ENCODE measurements at places on chromosomes 6 and 20.

DNA sequence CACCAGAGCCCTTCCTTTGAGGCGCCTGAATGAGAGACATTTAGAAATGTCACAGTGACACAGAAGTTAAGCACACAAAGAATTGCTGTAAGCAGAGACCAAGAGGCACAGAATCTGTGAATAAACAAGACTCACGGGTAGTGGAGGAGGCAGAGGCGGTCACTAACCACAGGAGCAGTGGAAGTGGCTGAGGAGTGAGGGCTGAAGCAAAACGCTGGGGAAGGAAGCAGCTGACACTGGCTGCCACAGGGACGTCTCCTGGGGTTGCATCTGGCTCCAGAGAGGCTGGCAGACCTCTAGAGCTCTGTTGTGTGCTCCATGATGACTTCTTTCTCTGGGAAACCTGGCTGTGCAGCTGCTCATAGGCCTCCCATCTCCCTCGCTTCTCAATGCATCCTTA is 65.0 kb upstream of the SLC2A12 start:
- DNase-seq = no peak

- DNase-seq = no peak
Observed at GRCh38 chr20:6074145-6074561, 20.3 kb upstream of the LRRN4 start.

- no peak for DNase-seq
Observed at GRCh38 chr20:53165452-53165851, 193.3 kb downstream of the TSHZ2 start.

- DNase-seq = no peak
Observed at GRCh38 chr6:35318196-35319171, 20.9 kb downstream of the DEF6 start.

DNA sequence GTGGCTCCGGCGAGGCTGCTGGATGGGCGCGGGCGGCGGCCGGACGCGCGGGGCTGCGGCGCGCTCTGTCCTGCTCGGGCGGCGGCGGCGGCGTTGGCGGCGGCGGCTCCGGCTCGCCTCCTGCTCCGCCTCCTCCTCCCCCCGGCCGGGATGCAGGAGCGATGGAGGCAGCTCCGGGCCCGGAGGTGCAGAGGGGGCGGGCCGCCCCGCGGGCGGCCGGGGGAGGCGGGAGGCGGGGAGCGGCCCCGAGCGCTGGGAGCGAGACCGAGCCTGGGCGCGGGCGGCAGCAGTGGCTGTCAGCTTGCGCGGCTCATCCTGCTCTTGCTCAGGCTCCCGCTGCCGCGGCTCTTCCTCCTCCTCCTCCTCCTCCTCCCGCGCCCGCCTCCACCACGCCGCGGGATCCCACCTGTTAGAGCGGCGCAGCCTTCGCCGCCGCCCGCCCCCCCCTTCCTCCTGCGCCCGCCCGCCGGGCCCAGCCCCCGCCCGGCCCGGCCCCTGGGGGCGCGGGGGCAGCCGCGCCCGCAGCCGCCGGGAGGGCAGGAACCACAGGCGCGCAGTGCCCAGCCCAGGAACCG is at the start of gene NOL4L:
Gene NOL4L, minus strand, starts transcription at position 323 of the 575 bp plus-strand sequence. CDS start 443 bp downstream, outside the sequence.
- DNase-seq = no peak

GRCh38 chr6:21022343-21023107 is 488.3 kb downstream of the CDKAL1 start:
- peak; percentile 61 for DNase-seq

DNA sequence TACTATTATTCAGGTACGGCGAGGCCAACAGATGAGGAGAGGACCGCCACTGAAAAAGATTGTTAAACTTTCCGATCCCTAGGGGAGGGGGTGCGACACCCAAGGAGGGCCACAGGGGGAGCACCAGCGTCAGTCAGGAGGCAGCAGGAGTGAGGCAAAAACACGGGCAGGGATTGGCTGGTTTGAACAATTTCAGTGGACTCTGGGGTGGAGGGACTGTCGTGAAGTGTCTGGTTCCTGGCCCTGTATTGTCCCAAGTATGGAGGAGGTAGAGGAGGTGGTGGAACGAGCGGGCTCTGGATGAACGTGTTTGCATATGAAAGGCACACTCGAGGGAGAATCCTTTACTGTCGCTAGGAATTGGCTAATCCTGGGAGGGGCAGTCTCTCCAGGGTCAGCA is 32.5 kb upstream of the MCUR1 start:
- no peak for DNase-seq

DNA sequence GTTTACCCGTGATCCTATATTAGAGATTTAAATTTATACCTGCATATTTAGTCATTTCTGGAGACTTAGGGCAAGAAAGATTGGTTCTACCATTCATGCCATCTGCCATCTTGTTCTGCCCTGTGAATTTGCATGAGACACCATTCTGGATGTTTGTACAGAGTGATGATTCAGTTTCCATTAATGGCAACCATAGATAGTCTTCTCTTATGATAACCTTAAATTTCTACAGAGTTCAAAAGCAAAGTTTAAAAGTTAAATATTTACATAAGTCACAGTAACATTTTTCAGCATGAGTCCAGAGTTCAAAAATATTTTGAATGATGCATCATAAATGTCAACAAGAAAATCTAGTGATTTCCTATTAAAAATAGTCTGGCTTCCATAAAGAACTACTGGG is 23.2 kb downstream of the PLCB1 start:
- DNase-seq = no peak

DNA sequence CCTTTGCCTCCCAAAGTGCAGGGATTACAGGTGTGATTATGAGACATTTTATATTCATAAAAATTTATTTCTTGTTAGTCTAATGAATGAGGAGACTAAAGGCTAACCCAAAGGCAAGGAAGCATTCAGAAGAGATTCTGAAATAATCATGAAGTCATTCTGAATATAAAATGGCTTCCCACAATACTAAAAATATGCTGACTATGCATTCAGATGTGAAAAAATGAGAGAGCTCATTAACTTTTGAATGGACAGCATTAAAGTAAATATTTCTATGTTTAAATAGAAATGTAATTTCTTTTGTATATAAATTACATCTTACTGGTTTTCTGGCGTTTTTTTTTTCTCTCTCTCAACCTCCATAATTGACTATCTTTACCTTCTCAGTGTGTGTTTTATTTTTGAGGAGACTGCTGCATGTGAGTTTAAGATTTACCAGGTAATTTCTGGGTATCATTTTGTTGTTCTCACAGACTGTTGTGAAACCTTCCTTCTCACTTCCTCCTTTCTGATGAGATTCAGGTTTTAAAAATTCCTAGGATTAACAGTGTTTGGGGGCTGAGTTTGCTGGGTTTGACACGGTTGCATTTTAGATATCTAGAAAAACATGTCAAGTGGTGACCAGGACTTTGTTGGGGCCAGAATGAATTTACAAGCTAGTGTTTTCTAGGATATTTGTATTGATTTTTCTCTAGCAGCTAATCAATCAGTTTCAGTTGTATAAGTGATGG is 316.6 kb downstream of the CDKAL1 start:
- no peak for DNase-seq

- no peak for DNase-seq
Observed at GRCh38 chr6:144675231-144675861, 390.2 kb downstream of the UTRN start.

- no peak for DNase-seq
Observed at GRCh38 chr6:111722179-111722731, 116.6 kb upstream of the TRAF3IP2 start.

DNA sequence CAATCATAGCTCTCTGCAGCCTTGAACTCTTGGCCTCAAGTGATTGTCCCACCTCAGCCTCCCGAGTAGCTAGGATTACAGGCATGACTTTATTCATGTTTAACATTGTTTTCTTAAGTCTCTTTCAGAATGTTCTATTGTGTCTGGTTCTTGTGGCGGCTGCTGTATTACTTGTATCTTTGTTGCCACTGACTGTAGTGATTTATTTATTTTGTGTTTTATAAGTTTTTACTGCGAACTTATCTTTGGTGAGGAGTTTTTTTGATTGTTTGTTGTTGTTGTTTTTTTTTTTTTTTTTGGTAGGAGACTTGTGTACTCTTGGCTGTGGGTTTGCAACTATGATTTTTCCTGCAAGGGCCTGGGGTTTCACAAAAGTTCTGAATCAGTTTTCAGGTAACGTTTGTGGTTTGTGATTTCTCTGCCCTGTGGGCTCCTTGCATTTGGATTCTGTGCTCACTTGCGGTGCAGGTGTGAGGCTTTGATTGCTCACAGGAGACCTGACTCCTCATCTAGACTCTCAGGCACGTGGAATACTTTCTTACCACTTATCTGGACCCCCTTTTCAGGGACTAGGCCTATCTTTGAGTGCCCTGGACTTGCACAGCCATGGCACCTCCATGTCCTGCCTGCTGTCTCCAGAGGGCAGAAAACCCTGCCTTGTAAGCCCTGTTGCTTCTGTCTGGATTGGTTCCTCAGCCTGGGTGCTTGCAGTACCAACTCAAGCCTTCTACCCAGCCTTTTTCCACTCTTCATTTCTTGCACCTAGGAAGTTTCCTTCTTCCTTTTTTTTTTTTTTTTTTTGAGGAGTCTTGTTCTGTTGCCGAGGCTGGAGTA is 25.2 kb downstream of the KIF25 start:
- DNase-seq = no peak

DNA sequence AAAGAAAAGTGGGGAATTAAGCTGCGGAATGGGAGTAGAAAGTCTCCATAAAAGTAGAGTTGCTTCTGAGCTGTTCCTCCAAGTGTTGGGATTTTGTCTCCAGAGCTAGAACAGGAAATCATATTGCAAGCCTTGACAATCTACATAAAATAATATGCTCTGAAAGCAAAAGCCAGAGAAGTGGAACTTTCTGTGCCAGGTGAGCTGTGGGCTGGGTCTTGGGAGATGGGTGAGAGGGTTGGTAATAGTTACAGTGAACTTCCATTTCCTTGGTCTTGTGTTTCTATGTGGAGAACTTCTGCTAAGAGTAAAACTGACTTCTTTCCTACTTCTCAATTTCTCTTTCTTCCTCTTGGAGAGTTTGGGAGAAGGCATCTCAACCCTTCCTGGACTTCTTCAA is 6.3 kb upstream of the HMGN4 start:
- no peak for DNase-seq

- no peak for DNase-seq
Observed at GRCh38 chr20:24693466-24694156, 224.2 kb downstream of the SYNDIG1 start.

DNA sequence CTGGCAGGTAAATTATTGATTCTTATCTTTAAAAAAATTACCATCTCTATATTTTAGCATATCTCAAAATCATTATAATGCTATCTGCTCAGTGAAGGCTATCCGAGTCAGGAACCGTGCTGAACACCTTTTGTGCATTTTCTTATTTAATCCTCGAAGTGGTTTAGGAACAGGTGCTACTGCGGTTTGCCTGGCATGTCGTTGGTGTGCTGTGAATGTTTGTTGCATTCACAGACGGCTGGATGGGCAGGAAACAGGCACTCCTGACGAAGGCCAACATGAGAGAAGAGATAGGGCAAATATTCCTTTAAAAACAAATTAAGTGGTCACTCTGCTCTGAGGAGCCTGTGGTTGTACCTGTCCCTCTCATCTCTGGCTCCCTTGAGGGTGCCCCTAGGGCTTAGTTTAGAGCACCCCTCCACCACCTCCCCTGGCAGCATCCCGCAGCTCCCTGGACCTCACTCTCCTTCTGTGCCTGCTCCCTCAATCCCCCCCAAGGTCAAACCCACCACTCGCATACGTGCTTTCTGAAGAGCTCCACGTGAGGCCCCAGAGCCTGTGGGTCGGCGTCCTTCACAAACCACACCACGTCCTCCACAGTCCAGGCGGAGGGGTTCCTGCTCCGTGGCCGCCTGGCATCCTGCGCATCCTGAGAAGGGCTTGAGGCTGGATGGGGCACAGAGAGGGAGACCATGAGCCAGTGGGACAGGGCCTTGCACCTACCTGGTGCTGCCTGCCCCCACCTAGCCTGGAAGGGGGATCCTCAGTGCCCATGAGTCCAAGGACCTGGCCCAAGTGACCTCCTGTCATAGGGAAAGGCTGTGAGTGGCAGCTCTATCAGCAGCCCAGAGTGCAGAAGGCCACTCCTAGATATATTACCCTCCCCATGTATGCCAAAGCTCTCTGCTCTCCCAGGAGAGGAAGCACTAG is 116.5 kb downstream of the SCML4 start:
- no peak for DNase-seq

DNA sequence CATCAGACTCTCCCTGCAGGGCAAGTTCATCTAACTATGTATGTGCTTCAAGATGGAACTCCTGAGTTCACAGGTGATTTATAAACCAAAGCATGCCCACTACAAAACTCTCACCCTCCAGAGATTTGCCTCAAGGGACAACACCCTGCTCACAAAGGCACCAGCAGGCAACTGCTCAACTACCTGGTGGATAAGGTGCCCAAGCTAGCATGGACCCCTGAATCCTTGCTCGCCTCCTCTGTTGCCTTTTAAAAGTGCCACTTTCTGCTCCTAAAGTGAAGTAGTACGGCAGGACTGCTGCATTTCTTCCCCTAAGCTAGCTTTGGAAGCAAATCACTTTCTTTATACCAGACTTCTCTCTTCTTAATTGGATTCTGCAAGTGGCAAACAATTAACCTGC is 1.2 kb downstream of the LPA start:
- no peak for DNase-seq

- no peak for DNase-seq
Observed at GRCh38 chr6:131226459-131227157, 91.3 kb downstream of the AKAP7 start.

- no peak for DNase-seq
Observed at GRCh38 chr20:8912096-8912495, 156.8 kb upstream of the PLCB4 start.

DNA sequence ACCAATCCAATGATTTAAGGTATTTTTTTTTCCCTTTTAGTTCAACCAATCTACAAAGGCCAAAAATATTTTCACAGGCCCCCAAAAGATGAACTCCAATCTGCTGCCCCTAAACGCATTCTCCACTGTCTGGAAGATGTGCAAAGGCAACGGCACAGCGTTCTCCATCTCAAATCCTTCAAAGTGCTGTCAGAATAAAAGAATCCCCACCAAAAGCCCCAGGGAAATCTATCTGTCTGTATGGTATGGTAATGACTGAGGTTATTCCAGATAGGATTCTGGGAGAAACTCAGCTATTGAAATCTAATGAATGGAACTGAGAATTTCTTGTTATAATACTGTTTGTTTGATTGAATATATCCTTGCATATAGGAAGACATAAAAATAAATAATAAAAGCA is 217.8 kb upstream of the CCN2 start:
- no peak for DNase-seq

GRCh38 chr20:58169450-58169849 is 59.0 kb downstream of the ANKRD60 start:
- DNase-seq = no peak

GRCh38 chr6:134373282-134373922 is 55.5 kb upstream of the SGK1 start:
- DNase-seq = no peak

- no peak for DNase-seq
Observed at GRCh38 chr20:5122873-5123260, 3.1 kb upstream of the PCNA start.
